ENCODE measurements at places on chromosomes 2 and 18.

DNA sequence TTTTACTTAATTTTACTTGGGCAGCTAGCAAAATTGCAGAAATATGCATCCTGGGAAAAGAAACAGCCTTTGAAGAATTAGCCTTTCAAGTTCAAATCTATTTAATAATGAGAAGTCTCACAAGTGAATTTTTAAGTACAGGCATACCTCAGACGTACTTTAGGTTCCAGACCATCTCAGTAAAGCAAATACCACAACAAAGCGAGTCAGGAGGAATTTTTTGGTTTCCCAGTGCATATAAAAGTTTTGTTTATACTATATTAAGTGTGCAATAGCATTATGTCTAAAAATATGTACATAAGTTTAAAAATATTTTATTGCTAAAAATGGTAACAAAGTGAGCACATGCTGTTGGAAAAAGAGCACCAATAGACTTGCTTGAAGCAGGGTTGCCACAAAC is 50.8 kb upstream of the TWSG1 start:
- no peak for DNase-seq

DNA sequence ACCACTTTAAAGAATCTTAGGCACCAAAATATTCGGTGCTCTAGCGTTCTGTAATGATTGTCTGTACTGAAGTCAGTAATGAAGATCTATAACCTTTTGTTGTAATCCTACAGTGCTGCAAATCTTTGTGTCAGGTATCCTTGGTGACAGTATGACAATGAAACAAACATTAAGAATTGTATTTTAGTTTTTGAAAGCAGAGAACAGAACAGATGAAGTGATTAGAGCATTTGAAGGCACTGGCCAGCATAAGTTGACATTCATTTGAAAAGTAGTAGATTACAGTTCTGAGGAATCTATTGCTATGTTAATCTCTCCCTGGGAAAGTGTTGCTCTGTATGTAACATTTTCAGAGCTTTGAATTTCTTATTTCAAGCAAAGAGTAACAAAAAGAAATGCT is 451.2 kb downstream of the NUP35 start:
- no peak for DNase-seq

- DNase-seq = no peak
Observed at GRCh38 chr2:217919781-217920351, 82.9 kb downstream of the TNS1 start.

DNA sequence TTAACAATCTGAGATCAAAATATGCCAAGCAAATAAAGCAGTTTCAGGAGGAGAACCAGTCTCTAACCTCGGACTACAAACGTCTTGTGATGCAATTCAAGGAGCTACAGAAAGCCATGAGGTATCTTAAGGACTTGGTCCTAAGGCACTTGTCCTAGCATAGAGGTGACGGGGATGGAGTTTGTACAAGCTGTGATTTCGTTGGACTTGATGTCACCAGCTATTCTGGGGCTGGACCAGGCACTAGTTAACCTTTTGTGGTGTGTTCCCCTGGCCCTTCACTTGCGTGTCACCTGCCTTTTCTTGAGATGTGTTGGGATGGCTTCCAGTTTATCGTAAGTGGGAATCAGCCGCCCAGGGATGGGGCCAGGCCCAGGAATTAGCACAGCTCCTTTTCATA is 33.7 kb downstream of the OTOF start:
- no peak for DNase-seq

- no peak for DNase-seq
Observed at GRCh38 chr2:181235683-181236459, 221.3 kb upstream of the ITGA4 start.

DNA sequence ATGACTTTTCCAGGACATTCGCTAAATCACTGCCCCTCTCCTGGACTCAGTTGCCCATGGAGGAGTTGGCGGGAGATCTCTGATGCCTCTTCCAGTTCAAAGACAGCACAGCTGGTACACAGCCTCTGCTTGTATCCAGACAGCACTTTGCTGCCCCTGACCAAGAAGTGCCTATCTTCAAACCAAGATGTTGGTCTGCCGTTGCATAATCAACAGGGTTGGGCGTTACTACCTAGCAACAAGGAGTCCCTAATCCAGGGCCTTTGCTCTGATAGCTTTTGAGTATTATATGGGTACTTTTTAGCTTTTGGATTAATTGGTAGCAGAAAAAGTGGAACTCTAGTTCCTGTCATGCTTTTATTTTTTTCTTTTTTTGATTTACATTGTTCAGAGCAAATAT is 166.6 kb downstream of the FAM210A start:
- DNase-seq = no peak

GRCh38 chr2:238669046-238669445 is 178.8 kb upstream of the TWIST2 start:
- no peak for DNase-seq

DNA sequence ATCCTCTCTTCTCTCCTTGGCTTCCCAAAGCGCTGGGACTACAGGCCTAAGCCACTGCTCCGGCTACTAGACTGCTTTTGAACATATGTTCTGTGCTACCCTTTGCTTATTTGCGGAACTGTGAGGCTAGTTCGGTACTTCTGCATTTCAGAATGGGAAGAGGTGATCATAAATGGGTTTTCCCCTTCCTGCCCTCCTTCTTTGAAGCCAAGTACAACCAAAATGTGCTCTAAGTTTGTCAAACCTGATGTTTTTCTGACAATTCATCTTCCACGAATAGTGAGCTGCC is 1.7 kb upstream of the ESCO1 start:
- DNase-seq = no peak

DNA sequence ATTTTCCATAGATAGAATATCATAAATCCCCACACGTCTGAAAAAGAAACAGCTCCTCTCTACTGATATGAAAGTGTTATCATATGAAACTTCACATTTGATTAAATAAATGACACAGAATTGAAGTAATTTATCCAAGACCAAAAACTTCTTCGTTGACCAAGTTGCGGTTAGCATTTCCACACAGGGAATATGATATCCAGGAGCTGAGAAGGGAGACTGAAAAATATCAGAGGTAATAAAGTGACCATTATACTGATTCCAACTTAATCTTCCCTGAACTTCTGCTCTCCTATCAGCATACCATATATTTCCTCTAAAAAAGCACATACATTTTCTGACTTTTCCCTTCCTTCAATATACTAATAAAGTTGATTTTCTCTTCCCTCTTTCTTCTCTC is 356.2 kb upstream of the CHST9 start:
- DNase-seq = no peak

- no peak for DNase-seq
Observed at GRCh38 chr2:65158557-65158956, 28.7 kb upstream of the RAB1A start.

Data from cortex of kidney (tissue), 1 donor.